ENCODE measurements at places on chromosomes 16 and 17.

- DNase-seq, result no peak
These were observed 20.2 kb upstream of the MPRIP start for GRCh38 chr17:17022011-17022410.

DNA sequence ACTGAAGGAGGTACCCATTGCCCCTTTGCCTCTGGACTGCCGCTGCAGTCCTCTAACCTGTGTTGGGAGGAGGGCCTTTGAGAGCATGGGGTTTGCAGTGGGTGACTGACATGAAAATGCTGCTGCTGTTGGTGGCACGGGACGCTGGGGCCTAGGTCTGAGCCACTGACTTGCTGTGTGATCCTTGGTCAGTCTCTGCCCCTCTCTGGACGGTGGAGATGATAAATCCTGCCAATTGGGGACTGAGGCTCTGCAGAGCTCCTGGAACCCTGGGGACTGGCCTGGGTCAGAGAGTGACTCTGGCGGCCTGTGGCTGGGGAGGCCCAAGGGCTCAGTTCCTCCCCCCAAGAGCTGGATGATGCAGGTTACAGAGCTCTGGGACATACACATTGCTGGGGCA, 6.1 kb upstream of the PYDC1 start:
- DNase-seq, result no peak

- DNase-seq, result no peak
These were observed 2.0 kb downstream of the NEUROD2 start for GRCh38 chr17:39605492-39606433.

GRCh38 chr17:71327376-71328059, 793.3 kb upstream of the SOX9 start:
- DNase-seq, result no peak

DNA sequence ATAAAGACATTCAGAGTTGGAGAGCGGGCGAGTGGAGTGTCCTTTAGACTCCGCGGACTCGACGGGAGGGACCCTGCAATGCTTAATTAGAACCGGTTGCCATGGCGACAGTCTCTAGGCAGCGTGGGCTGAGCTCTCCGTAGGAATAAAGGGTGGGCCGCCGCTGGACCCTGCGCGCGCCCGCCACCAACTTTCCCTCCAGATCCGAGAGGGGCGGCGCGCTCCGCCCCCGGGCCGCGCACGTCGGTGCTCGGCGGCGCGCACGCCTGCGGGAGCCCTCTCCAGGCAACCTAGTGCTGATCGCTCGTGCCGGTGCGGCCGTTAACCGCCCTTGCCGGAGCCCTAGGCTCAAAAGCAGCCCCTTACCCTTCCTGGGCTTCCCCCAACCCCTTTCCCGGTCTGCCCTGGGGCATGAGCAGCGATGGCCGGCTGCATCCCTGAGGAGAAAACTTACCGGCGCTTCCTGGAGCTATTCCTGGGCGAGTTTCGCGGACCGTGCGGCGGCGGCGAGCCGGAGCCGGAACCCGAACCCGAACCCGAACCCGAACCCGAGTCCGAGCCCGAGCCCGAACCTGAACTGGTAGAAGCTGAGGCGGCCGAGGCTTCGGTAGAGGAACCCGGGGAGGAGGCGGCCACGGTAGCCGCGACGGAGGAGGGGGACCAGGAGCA, at the start of gene PPM1E:
TSS of gene PPM1E (plus strand) at position 278 of the 669 bp plus-strand sequence.
- peak; percentile 77 for DNase-seq

GRCh38 chr16:81723098-81723723, 55.9 kb upstream of the PLCG2 start:
- DNase-seq, result peak; percentile 89

GRCh38 chr16:15976225-15976812, 26.9 kb downstream of the ABCC1 start:
- no peak for DNase-seq

DNA sequence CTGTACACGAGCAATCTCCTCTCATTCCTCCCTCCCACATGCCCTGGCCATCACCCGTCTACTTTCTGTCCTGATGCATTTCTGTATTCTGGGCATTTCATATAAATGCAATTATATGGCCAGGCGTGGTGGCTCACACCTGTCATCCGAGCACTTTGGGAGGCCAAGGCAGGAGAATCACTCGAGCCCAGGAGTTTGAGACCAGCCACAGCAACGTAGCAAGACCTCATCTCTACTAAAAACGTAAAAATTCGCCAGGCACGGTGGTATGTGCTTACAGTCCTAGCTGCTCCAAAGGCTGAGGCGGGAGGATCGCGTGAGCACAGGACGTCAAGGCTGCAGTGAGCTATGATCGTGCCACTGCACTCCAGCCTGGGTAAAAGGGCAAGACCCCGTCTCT, 4.8 kb downstream of the MEAK7 start:
- DNase-seq, result no peak

GRCh38 chr16:62711797-62712196, 675.6 kb upstream of the CDH8 start:
- no peak for DNase-seq

- DNase-seq, result no peak
These were observed 1.2 kb upstream of the ZNF652 start for GRCh38 chr17:49363251-49363650.

GRCh38 chr17:79187186-79187585, 112.6 kb downstream of the ENGASE start:
- no peak for DNase-seq

- DNase-seq, result no peak
These were observed 8.8 kb downstream of the CNP start for GRCh38 chr17:41975099-41976083.

DNA sequence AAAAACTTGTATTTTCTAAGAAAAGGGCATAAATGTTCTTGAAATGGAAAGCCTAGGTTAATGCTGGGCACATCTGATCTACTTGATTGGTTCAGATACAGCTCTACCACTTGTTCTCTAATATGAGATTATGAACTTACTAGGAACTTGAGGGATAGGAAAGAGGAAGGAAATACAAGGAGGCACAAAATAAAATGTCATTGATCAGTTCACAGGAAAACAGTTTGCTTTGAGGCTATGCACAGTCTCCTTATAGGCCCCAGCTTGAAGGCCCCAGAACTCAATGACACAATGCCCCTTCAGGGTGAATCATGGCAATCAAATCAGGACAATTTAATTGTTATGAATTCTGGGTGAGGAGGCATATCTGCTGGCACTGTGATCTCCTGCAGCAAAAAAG, 27.1 kb downstream of the NXPH3 start:
- DNase-seq, result no peak

- no peak for DNase-seq
These were observed 7.0 kb downstream of the RNF227 start for GRCh38 chr17:7909089-7909488.

DNA sequence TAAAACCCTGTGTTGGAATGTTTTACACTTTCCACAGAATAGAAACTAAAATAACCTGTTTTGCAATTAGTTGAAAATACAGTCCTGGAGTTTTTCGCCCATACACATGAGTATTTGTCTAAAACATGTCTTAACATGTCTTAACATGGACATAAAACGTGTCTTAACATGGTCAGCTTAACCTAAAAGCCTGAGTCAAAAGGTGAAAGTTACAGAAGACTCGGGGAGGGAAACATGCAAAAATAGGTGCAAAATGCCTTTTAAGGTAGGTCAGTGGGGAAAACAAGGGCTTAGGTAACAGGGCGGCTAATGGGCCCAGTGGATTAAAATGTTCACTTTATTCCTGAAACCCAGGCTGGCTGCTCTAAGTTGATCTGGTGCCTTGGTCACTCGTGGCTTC, 56.1 kb upstream of the RBL2 start:
- no peak for DNase-seq

- DNase-seq, result no peak
These were observed 22.9 kb downstream of the C16orf96 start for GRCh38 chr16:4578961-4579530.

DNA sequence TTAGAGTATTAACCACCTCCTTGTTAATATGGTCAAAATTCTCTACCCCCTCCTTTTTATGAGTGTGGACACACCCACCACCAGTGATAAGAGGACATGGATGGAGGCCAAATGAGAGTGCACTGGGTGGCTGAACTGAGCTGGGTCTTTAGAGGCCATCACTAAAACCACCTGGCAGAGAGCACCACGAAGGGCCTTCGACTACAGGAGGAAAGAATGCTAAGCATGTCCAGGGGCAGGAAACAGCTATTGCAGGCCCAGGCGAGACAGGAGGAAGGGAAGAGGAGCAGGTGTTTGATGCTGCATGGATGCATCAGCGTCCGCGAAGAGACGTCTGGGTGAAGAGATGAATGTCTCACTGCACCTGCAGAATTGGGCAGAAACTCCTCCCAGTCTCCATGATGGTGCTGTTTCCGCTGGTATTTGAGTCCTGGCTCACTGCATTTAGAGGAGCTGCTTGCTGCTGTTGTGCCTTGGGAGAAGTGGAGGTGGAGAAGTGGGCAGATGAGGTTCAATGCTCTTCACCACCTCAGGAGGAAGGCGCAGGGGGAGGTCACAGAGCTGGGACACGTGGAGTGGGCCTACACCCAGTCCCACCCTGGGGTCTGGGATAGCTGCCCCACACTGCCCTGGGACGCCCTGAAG, 33.2 kb downstream of the SPHK1 start:
- no peak for DNase-seq

GRCh38 chr16:79436885-79437284, 163.7 kb downstream of the MAF start:
- DNase-seq, result no peak

DNA sequence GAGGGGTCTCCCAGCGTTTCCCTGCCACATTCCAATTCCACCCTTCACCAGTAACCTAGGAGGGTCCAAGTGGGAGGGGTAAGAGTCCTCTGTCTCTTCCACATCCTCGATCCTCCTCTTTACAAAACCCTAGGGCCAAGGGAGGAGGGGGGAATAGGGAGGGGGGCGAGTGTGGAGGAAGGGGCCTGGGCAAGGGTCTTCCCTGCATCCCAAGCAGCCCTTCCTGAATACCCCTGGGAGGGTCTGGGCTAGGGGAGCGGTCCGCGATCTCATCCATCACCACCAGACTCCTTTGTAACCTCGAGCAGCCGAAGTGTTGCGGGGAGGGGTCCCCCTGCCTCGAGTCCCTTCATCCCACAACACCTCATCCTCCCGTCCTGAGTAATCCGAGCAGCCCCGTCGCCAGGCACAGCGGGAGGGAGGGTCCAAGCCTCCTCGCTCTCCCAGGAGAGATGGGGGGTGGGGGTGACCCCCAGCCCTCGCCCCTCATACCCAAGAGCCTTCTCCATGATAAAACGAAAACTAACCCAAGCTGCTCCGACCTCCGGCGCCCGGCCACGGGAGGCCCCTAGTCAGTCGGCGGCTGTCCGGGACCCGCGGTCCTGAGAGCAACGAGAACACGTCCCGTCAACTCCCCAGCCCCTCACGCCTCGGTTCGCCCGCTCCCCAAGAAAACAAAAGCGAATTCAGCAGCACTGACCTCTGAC, 502 bp downstream of the SMPD3 start:
- DNase-seq, result no peak

- no peak for DNase-seq
These were observed 11.6 kb downstream of the CD7 start for GRCh38 chr17:82305727-82306300.

GRCh38 chr16:5188318-5188988, 90.9 kb upstream of the EEF2KMT start:
- DNase-seq, result no peak
